Lower leg skin (tissue), 4 donors: ENCODE measurements at places on chromosomes 3 and 15. TPM values are rescaled to one million over a fixed set of nuclear protein-coding genes. Genes with fewer than 3 reads are reported as not detected.

The DUOX2 gene
- 11.0 TPM for total RNA-seq

The SYNPR gene
- total RNA-seq, result not detected

The MYEF2 gene
- 2.2 TPM for total RNA-seq

The RTP3 gene
- total RNA-seq, result not detected

The OXSR1 gene
- total RNA-seq, result 23.4 TPM
